ENCODE measurements at places on chromosomes 7 and 10.

DNA sequence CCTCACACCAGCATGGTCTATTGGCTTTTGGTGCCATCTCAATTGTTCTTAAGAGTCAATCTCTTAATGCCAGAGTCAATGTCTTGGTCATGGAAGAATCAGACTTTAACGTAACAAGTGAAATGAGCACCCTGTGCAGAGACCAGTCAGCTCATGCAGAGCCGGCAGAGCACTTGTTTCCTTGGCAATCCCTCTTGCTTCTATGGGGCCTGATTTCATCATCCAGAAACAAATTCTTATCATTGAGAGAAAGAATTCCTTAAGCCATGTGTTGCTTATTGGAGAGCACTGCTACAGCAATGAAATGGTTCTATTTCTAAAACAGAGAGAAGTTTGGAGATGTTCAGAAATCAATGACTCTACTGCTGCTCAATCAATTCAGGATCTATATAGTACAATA is 212.8 kb downstream of the IPMK start:
- no peak for DNase-seq

DNA sequence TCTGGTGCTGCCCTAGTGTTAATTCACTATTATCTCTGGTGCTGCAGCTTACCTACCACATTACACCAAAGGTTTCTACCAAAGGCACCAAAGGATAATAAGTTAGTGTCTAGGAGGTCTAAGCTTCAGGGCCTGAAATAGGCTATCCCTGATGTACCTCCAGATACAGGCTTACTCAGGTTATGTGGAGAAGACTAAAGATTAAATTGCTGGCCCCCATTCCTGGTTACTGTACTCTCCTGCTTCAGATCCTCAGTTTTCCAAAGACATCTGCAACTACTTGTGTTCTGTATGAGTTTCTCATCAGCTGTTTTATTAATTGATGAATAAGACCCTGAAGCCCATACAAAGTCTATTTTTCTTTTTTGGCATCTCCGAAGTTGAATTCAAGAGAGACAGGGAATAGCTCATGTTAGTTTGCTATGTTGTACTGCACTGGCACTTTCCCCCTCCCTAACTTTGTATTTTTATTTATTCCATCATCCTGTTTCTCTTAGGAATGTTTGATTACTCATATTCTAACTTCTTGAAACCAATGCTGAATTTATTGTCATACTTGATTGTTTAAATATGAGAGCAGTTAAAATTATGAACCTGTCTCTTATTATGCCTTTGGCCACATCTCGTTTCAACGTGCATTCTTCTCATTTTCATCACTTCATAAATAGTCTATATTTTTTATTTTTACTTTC is 85.9 kb downstream of the PON1 start:
- DNase-seq, result no peak

DNA sequence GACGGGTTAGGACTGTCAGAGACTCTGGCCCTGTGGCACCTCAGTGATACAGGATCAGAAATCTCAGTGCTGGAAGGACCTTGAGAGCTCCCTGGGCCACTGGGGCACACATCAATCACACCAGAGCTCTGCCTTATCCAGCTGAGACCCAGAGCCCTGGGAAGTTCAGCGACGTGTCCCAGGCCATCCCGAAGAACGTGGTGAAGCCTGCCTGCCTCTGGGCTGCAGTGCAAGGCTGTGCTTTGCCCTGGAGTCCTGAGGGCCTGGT is 79.8 kb upstream of the MGMT start:
- DNase-seq, result no peak

DNA sequence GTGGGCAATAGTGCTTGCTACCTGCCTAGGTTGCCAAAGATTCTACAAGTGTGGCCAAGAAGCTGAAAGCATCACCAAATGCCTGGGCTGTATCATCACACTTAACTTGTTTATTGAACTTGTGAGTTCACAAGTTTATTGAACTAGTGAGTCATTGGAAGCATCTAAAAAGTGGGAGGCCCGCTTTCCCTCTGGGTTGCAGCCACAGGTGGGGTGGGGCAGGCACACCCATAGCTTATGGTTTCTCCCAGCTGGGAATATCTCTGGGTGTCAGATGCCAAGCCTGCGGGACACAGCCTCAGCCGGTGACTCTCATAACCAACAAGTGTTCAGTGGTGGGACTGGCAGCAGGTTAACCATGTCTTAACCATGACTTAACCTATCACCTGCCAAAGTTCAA is 145.9 kb upstream of the FAM13C start:
- no peak for DNase-seq

DNA sequence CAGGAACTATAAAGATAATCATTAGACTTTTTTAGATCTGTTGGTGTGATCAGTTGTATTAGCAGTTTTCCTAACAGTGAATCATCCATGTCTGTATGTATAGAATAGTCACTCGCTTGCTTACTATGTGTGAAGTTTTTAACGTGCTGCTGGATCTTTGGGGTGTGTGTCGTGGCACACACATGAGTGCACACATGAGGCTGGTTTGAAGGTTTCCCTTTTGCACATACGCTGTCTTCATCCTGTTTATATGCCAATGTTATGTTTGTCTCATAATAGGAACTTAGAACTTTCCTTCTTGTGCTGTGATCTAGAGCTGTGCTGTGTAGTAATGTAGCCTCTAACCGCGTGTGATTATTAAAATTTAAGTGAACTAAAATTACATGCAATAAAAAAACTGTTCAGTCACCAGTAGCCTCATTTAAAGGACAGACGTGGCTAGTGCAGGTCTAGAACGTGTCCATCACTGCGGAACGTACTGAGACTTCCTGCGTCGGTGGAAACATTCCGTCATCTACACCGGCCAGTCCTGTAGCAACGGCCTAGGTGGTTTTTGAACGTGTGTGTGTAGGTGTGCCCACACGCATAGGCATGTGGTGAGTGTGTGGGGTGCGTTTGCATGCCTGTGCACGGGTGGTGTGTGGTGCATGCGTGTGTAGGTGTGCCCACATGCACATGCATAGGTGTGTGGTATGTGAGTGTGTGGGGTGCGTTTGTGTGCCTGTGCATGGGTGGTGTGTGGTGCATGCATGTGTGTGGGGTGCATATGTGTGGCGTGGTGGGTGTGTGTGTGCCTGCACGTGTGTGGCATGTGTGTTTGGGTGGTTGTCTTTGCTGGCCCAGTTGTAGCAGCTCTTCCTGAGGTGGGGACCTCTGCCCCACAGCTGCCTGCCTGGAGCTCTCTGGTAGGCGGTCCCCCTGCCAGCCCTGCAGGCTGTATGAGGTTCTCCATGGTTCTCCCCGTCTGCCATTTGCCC is 56.6 kb downstream of the INPP5A start:
- peak; percentile 81 for DNase-seq

DNA sequence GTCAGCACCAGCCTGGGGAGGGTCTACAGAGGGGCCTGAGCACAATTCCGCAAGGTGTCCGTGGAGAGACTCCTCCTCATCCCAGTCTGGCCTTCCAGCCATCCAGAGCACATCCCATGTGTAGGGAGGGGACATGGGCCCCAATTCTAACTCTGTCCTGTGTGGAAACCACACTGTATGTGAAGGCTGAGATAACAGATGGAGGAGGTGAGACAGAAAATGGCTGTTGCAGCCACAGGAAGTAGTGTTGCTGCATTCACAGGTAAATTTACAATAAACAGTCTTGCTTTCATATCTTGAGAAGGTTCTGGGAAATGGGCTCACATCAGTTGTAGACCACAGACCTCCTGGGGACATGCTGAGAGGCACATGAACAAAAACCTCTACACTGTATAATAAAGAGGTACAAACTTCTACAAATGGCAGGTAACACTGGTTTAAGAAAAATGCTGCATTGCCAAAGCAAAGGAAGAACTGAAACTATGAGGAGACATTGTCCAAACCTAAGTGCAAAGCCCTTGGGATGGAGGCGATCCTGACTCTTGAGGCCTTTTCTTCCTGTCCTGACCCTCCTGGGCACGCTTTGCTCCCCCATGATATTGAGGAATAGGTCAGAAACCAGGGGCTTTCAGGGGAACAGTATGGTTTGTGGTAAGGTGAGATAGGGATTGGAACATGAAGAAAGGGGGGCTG is 21.6 kb upstream of the GIMAP2 start:
- DNase-seq, result no peak

DNA sequence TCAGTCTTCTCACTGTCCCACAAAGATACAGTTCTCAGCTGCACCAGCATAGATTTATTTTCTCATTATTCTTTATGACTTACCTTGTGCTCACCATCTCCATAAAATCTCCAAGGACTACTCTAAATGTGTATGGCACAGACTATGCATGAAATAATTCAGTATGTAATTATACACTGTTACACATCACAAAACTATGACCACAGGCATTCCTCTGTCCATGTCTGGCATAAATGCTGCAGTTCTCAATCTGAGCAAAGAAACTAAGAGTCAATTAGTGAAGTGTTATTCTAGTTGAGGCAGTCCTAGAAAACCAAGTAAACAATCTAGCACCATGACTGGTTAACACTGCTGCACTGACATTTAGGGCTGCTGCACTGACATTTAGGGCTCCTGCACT is 2.7 kb downstream of the CYCS start:
- no peak for DNase-seq
